Upper lobe of right lung (tissue), 1 donor: ENCODE measurements at places on chromosomes 2 and 18. TPM values are rescaled to one million over a fixed set of nuclear protein-coding genes. Genes with fewer than 3 reads are reported as not detected.

GRCh38 chr2:221999166-221999565, 299.6 kb downstream of the PAX3 start:
- no peak overlapping the region for H3K27ac ChIP-seq
- H3K36me3 ChIP-seq: no peaks in the 10 kb centered on the region
- no peak for DNase-seq
- H3K4me3 ChIP-seq: no peak overlapping the region
- no peaks in the 10 kb centered on the region for H3K27me3 ChIP-seq

DNA sequence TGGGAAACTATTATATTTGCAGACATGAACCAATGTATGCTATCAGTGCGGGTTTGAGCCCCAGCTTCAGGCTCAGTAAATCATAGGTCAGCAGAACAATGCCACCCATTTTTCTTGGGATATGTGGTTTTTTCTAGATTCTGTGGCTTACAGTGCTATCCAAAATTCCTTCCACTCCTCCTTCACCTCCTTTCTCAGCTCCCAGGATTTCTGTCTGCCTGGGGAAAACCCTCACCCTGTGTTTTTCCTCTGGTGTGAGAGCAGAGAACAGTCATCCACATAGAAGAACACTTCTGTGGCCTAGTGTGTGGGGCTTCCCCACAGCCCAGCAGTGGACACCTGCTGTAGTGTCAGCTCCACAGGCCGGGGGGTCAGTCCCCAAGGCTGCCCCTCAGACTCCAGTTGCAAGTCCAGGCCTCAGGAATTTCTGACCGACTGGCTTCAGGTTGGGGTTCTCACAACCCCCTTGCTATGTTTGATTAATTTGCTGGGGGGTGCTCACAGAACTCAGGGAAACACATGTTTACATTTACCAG, 238.2 kb downstream of the LDLRAD4 start:
- no peaks in the 10 kb centered on the region for H3K27me3 ChIP-seq
- peaks cover 5% of the 10 kb centered on the region for H3K4me1 ChIP-seq
- no peaks in the 10 kb centered on the region for H3K36me3 ChIP-seq

GRCh38 chr2:60408207-60408606, 145.2 kb downstream of the BCL11A start:
- H3K4me1 ChIP-seq: no peaks in the 10 kb centered on the region
- no peak overlapping the region for H3K4me3 ChIP-seq
- H3K27me3 ChIP-seq: no peaks in the 10 kb centered on the region
- H3K36me3 ChIP-seq: no peaks in the 10 kb centered on the region
- DNase-seq: no peak
- no peak overlapping the region for H3K27ac ChIP-seq

- H3K4me1 ChIP-seq: no peaks in the 10 kb centered on the region
- H3K36me3 ChIP-seq: no peaks in the 10 kb centered on the region
- H3K27me3 ChIP-seq: no peaks in the 10 kb centered on the region
- no peak overlapping the region for H3K4me3 ChIP-seq
- DNase-seq: no peak
These were observed 320.3 kb upstream of the VRK2 start for GRCh38 chr2:57726294-57726693.

GRCh38 chr2:127695491-127696472, 5.5 kb upstream of the SFT2D3 start:
- no peak for DNase-seq
- H3K4me3 ChIP-seq: peak overlapping the region; percentile 4
- H3K27me3 ChIP-seq: no peaks in the 10 kb centered on the region
- no peak overlapping the region for H3K27ac ChIP-seq
- H3K4me1 ChIP-seq: peaks cover 7% of the 10 kb centered on the region

- H3K36me3 ChIP-seq: no peaks in the 10 kb centered on the region
- peaks cover 3% of the 10 kb centered on the region for H3K4me1 ChIP-seq
- no peaks in the 10 kb centered on the region for H3K27me3 ChIP-seq
- no peak for DNase-seq
These were observed 104.0 kb downstream of the GATA6 start for GRCh38 chr18:22273101-22274039.

DNA sequence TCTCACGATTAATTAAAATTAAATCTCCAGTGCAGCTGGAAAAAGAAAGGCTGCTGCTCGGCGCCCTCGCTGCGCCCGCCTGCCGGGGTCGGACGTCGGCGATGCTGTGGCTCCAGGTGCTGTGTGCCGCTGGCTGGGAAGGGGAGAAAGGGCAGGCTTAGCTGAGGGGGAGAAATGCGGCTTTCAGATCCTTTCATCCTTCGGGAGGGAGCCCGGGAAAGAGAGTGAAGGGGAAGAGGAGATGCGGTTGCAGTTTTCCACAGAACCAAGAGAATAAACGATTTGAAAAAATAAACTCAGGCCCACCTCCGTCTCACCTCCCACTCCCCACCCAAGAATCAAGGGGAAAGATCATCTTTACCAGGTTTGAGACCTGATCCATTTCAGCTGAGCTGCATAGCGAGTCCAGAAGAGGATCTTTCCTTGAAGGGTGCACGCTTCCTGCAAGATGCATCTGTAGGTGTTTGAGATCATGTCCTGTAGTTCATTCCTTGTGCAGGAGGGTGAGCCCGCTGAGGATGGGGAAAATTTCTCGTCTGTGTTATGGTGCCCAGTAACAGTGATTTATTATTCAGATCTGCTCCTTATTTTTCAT, 495 bp downstream of the TMEM169 start:
- H3K27me3 ChIP-seq: no peaks in the 10 kb centered on the region
- peaks cover 16% of the 10 kb centered on the region for H3K4me1 ChIP-seq
- peak overlapping the region; percentile 75 for H3K4me3 ChIP-seq
- DNase-seq: no peak

Gene MOGAT1
- total RNA-seq: 2.2 TPM

GRCh38 chr2:213733893-213734292, 449.6 kb downstream of the SPAG16 start:
- H3K27me3 ChIP-seq: no peaks in the 10 kb centered on the region
- H3K4me3 ChIP-seq: no peak overlapping the region
- no peaks in the 10 kb centered on the region for H3K36me3 ChIP-seq

DNA sequence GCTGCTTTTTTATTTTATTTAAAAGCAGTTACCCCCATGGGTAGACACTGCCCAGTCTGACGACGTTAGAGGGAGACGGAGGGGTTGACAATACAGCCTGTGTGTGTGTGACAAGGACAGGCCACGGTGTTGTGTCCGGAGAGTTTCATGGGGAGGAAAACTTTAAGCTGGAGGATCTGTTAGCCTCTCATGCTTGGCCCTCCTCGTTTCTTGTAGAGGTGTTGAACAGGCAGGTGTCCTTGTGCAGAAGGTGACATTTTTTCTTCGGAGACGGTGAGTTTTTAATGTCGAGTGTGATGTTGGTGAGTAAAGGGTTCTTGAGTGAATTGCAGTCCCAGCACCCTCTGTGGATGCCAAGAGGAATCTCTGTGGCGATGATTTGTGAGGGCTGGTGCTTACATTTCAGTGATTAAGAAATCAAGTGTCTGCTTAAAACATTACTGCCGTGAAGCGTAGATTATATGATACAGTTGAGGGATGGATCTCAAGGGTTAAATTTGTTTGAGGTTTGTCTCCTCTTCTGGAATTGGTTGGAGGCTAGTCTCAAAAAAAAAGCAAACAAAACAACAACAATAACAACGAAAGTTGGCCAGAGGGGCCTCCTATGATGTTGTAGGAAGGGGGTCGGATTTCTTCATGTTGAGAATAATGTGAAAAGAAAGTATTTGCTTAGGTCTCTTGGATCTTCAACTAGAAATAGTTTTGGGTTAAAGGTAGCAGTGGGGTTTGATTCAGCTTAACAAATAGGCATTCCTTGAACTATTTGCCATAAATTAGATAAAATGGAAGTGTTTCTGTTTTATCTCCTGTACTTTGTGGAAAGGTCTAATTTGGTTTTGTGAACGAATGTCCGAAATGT, 1.6 kb downstream of the NCOA1 start:
- peak overlapping the region; percentile 73 for H3K4me3 ChIP-seq
- no peaks in the 10 kb centered on the region for H3K27me3 ChIP-seq
- DNase-seq: no peak
- peaks cover 27% of the 10 kb centered on the region for H3K4me1 ChIP-seq

Gene ZNF396
- 3.1 TPM for total RNA-seq

DNA sequence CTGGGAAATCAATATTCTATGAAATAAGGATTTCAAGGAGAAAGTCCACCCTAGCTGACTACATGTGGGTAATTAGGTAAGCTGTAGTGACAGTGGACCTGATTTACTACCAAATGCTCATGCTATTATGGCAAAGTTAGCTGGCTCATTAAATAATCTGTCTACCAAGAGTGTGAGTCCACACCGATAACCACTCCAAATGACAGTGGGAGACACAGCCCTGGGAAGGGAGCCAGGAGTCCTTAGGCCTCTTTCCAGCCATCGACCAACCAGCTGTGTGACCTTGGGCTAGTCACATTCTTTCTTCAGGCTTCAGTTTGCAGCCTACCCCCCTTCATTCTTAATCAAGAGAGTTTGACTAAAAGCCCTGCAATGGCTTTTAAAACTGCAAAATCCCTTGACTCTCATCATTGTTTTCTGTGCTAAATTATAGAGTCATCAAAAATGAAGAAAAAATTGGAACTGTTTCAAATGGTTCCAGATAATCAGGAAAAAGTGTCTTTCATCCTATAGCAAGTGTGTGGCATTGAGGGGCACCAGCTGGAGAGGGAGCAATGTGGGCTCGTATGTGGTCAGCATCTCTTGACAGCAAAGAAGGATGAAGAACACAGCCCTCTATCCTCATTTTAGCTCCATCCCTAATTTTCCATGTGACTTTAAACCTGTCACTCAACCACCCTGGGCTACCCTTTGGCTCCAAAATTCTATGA, 45.6 kb upstream of the SLC14A2 start:
- H3K4me3 ChIP-seq: no peak overlapping the region
- H3K4me1 ChIP-seq: no peaks in the 10 kb centered on the region
- H3K27me3 ChIP-seq: no peaks in the 10 kb centered on the region
- peak overlapping the region; percentile 6 for H3K27ac ChIP-seq
- H3K36me3 ChIP-seq: no peaks in the 10 kb centered on the region

Gene DAW1
- total RNA-seq: not detected

Gene C2orf92
- 14.4 TPM for total RNA-seq

- peaks cover 1% of the 10 kb centered on the region for H3K4me1 ChIP-seq
- H3K27ac ChIP-seq: no peak overlapping the region
- DNase-seq: no peak
- no peak overlapping the region for H3K4me3 ChIP-seq
- H3K36me3 ChIP-seq: no peaks in the 10 kb centered on the region
- no peaks in the 10 kb centered on the region for H3K27me3 ChIP-seq
These were observed 3.3 kb upstream of the TANC1 start for GRCh38 chr2:158965107-158965506.

GRCh38 chr2:162344617-162344950, 652 bp downstream of the GCA start:
- no peaks in the 10 kb centered on the region for H3K27me3 ChIP-seq
- H3K36me3 ChIP-seq: peaks cover 4% of the 10 kb centered on the region
- H3K27ac ChIP-seq: peak overlapping the region; percentile 87

Gene ALPG
- 0.49 TPM for total RNA-seq

GRCh38 chr2:38381381-38382143, 4.5 kb upstream of the ATL2 start:
- no peak overlapping the region for H3K27ac ChIP-seq
- no peaks in the 10 kb centered on the region for H3K27me3 ChIP-seq
- no peak for DNase-seq

DNA sequence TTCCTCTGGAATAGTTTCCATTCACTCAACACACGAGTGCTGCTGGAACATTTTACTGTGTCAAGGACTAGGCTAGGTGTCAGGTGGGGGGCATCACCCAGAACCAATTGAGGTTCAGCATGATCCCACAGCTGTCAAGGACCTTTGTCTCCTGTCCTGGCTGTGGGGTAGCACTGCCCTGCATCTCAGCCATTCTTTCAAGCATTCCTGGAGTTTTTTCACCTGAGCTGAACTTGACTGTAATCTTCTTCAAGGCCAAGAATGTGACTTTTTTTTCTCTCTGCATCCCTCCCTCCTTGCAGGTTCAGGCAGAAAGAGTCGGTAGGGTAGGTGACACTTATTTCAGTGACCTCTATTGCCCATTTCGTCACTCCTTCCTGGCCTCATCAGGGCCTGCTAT, 3.5 kb downstream of the MAPK4 start:
- no peak overlapping the region for H3K27ac ChIP-seq
- peaks cover 42% of the 10 kb centered on the region for H3K27me3 ChIP-seq
- DNase-seq: no peak
- peaks cover 12% of the 10 kb centered on the region for H3K4me1 ChIP-seq
- no peaks in the 10 kb centered on the region for H3K36me3 ChIP-seq
